ENCODE measurements at places on chromosomes 11 and 22.
A peak's percentile ranks its signal among the peaks of the same experiment; 100 is the strongest.

DNA sequence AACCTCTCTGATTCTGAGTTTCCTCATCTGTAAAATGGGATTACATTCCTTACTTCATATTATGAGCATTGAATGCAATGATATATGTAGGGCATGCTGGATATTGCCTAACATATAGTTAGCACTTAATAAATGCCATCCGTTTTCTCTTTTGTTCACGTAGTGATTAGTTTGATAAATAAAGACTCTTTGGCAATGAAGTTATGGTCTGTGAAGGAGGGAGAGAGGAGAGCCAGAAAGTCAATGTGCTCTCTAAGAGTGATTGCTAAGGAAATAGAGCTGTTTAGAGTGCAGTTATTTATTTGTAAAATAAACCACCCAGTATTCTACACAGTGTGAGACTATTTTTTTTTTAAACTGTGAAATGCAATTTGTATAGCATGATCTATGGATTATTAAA lies 207.9 kb upstream of the E2F8 start:
- DNase-seq = no peak

- no peak for DNase-seq
Measured at GRCh38 chr22:35419756-35420155, 19.8 kb downstream of the MCM5 start.

DNA sequence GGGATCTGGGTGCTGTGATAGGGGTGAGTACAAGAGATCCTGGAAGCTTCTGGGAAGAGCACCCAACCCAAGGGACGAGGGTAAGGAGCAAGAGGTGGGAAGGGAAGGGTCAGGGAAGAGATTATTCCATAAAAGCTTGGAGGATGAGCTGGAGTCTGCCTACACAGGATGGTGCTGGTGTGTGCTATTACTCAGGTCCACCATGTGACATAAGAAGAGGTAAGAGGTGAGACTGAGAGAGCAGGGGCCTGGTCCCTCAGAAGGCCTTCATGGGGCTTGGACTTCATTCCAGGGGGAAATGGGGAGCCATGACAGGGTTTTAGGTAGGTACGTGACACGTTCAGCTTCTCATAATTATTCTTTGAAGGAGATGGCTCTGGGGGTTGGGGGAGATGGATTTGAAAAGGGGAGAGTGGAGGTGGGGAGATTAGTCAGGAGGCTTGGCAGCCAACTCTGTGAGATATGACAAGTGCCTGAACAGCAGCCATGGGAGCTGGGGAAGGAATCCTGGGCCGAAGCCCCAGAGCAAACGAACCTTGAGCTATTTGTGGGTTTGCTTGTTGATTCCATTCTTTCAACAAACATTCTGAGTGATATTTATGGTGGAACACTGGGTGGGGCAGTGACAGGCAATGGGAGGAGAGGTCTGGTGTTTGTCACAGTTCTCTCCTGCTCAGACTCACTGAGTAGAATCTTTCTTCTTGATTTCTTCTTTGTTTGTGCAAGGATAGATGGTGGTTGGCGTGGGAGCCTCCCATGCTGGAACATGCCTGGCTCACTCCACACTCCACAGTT lies 11.2 kb upstream of the NCAM1 start:
- DNase-seq = no peak

- DNase-seq = no peak
Measured at GRCh38 chr11:105507496-105508254, 102.2 kb upstream of the GRIA4 start.

- no peak for DNase-seq
Measured at GRCh38 chr22:31637447-31637890, 24.5 kb downstream of the PISD start.

DNA sequence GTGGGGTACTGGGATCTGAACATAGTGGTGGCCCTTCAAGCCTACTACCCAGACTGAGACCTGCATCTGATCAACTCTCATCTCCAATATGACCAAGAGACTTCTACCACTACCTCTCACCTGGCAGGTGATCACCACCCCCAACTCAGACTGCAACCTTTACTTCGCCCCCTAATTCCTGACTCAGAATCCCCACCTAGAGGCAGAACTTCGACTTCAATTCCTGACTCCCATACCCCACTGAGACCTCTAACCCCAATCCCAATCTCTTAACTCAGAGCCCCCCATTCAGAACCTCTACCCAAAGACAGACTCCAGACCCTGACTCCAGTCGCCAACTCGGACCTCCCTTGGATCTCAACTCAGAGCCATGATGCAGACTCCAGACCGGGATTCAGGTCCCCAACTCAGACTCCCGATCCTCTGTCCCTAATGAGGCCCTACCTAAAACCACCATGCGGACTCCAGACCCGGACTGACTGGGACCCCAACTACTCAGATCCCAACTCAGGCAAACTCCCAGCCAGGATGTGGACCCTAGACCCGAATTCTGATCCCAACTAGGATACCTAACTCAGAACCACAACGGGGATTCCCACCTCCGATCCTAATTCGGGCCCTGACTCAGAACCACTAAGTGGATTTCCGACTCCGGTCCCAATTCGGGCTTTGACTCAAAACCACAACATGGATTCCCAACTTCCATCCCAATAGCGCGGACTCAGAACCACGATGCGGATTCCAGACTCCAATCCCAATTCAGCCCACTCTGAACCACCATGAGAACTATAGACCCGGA lies 1.2 kb downstream of the KCNQ1OT1 start:
- DNase-seq = no peak

DNA sequence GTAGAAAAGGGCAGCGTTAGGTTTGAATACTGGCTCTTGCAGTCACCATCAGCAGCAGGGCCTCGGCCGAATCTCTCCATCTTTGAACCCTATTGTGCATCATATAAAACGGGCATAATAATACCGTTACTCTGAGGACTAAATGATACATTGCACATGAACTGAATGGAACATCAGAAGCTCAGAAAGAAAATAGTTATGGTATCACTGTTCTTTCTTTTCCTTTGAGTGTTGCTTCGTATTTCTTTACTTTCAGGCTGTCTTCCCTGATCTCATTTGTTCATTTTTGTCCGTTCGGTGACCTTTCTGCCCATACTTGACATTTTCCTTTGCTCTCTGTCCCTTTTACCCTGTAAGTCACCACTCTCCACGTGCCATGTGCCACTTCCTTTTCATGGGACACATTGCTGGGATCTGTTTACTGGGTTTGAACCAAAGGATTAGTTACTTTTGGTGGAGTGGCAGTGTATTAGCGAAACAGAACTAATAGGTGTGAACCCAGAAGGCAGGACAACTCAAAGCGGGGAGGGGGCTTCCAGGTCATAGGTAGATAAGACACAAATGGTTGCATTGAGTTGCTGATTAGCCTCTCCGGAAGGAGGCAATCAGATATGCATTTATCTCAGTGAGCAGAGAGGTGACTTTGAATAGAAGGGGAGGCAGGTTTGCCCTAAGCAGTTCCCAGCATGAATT lies 717 bp upstream of the ZNF202 start:
- DNase-seq = no peak

GRCh38 chr11:65135633-65136145 lies 1.4 kb upstream of the SYVN1 start:
- no peak for DNase-seq

DNA sequence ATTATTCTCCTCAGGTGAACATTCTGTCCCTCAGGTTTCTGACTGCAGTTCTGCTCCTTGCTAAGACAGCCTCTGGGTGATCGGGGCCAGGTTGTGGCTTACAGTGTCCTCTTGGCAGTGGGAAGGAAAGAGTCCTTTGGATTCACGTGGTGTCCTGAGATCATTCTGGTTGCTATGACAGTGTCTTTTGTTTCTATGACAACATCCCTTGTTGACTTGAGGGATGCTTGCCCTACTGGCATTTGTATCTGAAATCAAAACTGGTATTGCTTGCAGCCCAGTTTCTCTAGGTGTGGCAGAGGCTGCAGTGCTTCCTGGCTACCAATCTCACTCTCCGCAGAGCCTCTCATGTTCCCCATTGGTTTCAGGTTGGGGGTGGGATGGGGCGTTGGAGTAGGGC lies 151.8 kb upstream of the CCDC90B start:
- DNase-seq = no peak

DNA sequence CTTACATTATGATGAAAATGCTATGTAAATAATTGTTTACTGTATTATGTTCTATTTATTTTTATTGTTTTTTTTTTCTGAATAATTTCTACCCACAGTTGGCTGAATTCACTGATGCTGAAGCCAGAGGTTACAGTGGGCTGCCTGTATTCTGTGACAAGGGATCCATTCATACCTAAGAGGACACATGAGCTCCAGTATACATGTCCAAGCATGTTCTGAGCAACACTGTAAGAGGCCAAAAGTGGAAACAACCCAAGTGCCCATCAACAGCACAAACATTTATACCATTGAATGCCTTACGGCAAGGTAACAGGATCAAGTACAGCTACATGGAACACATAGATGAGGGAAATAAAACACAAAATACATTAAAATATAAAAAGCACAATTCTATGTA lies 1.4 kb upstream of the SRSF8 start:
- DNase-seq = no peak

- no peak for DNase-seq
Measured at GRCh38 chr11:130830566-130830965, 85.7 kb downstream of the SNX19 start.

DNA sequence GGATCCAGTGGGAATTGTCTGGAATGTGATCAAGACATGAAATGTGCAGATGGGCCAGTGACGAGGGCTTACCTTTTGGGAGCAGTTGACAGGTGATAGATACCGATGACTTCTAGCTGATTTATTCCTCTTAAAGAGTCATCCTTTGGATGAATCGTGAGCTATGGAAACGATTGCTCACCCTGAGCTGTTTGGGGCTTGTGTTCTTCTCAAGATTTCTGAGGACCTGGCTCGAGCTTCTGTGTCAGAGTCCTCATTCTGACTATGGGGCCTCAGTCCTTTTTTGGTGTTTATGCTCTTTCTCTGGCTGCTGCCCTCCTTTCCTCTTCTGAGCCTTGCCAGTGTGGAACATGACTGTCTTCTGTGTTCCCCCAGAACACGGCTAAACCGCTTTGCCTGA lies 11.9 kb upstream of the AMPD3 start:
- no peak for DNase-seq

GRCh38 chr11:64152841-64153691 lies 12.8 kb downstream of the MACROD1 start:
- DNase-seq = peak; percentile 58

DNA sequence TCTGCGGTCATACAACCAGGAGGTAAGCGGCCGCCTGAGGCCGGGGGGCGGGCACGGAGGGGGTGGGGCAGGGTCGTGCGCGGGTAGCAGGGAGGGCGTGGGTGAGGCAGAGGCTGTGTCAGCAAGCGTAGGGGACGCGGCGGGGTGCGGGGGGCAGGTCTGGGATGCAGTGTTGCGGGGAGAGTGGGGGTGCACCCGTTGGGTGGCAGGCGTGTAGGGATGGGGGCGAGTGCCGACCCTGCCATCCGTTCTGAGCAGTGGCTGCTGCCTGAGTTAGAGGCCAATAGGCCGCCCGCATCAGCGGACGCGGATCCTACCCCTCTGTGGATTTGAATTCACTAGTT lies 1.4 kb downstream of the RIC8A start:
- DNase-seq = no peak

GRCh38 chr22:30327864-30328345 lies 1.2 kb upstream of the TBC1D10A start:
- no peak for DNase-seq

- no peak for DNase-seq
Measured at GRCh38 chr22:20295262-20296064, 24.4 kb downstream of the DGCR6L start.

GRCh38 chr11:8221046-8221723 lies 42.5 kb downstream of the LMO1 start:
- no peak for DNase-seq

DNA sequence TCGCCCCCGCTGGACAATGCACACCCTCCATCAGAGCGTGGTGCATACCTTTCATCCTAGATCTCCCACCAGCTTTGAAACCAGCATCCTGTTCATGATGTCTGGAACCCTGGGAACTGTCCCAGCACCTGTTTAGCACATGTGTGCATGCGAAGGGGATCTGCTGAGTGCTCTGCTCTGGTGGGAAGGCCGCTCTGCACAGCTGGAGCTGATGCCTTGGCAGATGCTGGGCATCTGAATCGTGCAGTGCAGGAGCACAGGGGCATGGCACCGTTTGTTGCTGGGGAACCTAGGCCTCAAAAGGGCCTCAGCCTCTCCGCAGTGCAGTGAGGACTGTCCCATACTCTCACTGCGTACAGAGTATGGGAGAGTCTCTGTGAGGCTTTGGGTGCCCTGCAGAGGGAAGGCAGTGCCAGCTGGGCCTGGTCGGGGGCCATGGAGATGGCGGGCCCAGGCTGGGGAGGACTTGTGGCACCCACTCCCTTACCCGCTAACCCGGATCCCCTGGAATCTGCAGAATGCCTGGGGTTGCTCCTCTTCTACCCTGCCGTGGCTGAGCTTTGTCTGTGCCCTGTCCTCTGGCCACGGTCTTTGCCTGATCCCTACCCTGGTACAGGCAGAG lies 72.9 kb upstream of the ATXN10 start:
- no peak for DNase-seq

GRCh38 chr11:89293965-89294679 lies 116.4 kb downstream of the TYR start:
- no peak for DNase-seq

GRCh38 chr11:65488273-65489034 lies 10.4 kb upstream of the MALAT1 start:
- no peak for DNase-seq

DNA sequence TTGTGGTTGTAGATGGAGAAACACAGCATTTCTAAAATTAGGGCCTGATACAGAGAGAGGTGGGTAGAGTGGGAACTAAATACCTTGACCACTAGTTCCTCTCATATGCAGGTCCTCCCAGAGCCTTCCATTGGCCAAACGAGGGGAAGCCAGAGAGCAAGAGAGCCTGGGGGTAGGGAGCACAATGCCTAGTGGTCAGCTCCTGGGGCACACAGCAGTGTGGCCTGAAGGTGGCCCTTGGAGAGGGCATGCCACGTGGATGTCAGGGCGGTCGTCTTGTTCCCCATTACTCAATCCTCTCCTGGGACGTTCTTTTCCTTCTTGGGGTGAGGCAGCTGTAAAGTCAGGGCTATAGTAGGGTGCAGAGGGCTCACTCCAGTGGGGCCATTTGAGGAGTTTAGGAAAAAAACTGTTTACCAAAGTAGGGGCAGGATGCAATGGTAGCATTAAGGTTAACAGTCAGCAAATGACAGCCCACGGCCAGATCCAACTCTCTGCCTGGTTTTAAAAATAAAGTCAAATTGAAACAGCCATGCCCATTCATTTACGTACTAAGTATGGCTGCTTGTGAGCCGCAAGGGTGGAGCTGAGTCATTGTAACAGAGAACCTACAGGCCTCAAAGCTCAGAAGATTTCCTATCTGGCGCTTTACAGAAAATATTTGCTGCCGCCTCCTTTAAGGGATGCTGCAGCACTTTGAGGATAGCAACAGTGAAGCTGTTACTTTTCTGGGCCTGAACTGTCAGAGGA lies 7.6 kb downstream of the MYO18B start:
- no peak for DNase-seq

DNA sequence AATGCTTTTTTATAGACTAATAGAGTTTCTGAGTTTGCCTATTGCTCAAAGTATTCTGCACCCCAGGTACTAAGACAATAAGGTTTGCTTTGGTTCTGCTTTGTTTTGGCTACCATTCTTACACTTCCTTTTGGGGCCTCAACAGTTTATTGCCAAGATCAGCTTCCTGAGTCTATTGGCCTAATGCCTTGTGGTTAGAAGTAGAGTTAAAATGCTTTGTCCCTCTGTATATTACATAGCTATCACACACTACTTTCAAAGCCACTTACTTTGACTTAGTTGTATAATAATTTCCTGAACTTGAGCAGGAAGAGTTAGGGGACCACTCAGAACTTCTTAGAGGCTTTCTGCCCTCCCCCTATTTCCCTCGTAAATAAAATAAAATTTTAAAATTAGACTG lies 96.5 kb downstream of the DLG2 start:
- no peak for DNase-seq

GRCh38 chr11:125315079-125315740 lies 150.7 kb downstream of the PKNOX2 start:
- no peak for DNase-seq
